ENCODE measurements at places on chromosomes 11 and 22. TPM values are rescaled to one million over a fixed set of nuclear protein-coding genes. Genes with fewer than 3 reads are reported as not detected.
A peak's percentile ranks its signal among the peaks of the same experiment; 100 is the strongest.

SLC22A8 gene
- total RNA-seq, result not detected

MPPED1 gene
- not detected for total RNA-seq

C11orf87 gene
- not detected for total RNA-seq

TEX12 gene
- total RNA-seq, result 0.25 TPM

STK33 gene
- 5.2 TPM for total RNA-seq

GRCh38 chr11:112082729-112083128 is 3.8 kb downstream of the TIMM8B start:
- peaks cover 4% of the 10 kb centered on the region for H3K27me3 ChIP-seq
- peaks cover 36% of the 10 kb centered on the region for H3K4me1 ChIP-seq
- peak; percentile 4 for DNase-seq

GRCh38 chr11:109015283-109015682 is 350.4 kb downstream of the DDX10 start:
- no peaks in the 10 kb centered on the region for H3K4me1 ChIP-seq
- H3K27ac ChIP-seq, result no peak overlapping the region
- no peak for DNase-seq
- no peak overlapping the region for H3K4me3 ChIP-seq
- no peaks in the 10 kb centered on the region for H3K36me3 ChIP-seq
- no peaks in the 10 kb centered on the region for H3K27me3 ChIP-seq

- H3K27ac ChIP-seq, result no peak overlapping the region
- peaks cover 4% of the 10 kb centered on the region for H3K4me1 ChIP-seq
- no peak overlapping the region for H3K4me3 ChIP-seq
Observed at GRCh38 chr11:58905011-58905720, 34.1 kb upstream of the GLYATL1 start.

- H3K4me1 ChIP-seq, result peaks cover 84% of the 10 kb centered on the region
- H3K27me3 ChIP-seq, result no peaks in the 10 kb centered on the region
- H3K27ac ChIP-seq, result peak overlapping the region; percentile 86
- DNase-seq, result no peak
- peak overlapping the region; percentile 61 for H3K4me3 ChIP-seq
Observed at GRCh38 chr11:122697636-122698167, 42.2 kb downstream of the UBASH3B start.

DNA sequence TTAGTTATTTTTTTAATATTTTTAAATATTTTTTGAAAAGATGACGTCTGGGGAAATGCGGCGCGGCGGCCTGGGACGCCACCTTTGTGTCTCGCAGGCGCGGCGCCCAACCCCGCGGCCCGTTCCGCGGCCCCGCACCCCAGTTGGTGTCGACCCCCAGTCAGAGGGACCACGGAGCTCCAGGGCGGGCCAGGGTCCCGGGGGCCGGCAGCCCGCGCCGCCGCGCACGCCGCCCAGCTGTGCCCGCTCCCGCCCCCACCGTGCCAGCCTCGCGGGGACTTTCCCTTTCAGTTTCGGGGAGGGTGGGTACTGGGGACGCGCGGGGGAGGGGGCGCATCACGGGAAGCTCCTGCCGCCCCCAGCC is 1.6 kb downstream of the CCND1 start:
- peak overlapping the region; percentile 32 for H3K4me3 ChIP-seq
- peaks cover 40% of the 10 kb centered on the region for H3K27me3 ChIP-seq
- DNase-seq, result peak; percentile 53
- H3K27ac ChIP-seq, result no peak overlapping the region

GRCh38 chr11:132123449-132123848 is 753.0 kb downstream of the NTM start:
- no peaks in the 10 kb centered on the region for H3K4me1 ChIP-seq
- no peak overlapping the region for H3K4me3 ChIP-seq
- peaks cover 4% of the 10 kb centered on the region for H3K27me3 ChIP-seq
- no peaks in the 10 kb centered on the region for H3K36me3 ChIP-seq

- H3K36me3 ChIP-seq, result no peaks in the 10 kb centered on the region
- H3K27ac ChIP-seq, result no peak overlapping the region
- H3K27me3 ChIP-seq, result no peaks in the 10 kb centered on the region
Observed at GRCh38 chr11:109677231-109677630, 255.2 kb downstream of the C11orf87 start.

GRCh38 chr11:13692172-13692571 is 23.7 kb downstream of the FAR1 start:
- H3K36me3 ChIP-seq, result peaks cover 44% of the 10 kb centered on the region
- DNase-seq, result no peak
- H3K4me3 ChIP-seq, result no peak overlapping the region
- H3K4me1 ChIP-seq, result peaks cover 12% of the 10 kb centered on the region
- no peak overlapping the region for H3K27ac ChIP-seq

All from activated naive CD8-positive, alpha-beta T cell treated with anti-CD3 and anti-CD28 coated beads for 36 hours (primary cell).